Stimulated activated CD4-positive, alpha-beta T cell treated with anti-CD3 and anti-CD28 coated beads, TNF-alpha, amount 100 ng/mL, for 1 hour (primary cell): ENCODE measurements at places on chromosomes 4 and X.

- no peak for DNase-seq
Observed at GRCh38 chr4:166311169-166311568, 438.1 kb downstream of the TLL1 start.

DNA sequence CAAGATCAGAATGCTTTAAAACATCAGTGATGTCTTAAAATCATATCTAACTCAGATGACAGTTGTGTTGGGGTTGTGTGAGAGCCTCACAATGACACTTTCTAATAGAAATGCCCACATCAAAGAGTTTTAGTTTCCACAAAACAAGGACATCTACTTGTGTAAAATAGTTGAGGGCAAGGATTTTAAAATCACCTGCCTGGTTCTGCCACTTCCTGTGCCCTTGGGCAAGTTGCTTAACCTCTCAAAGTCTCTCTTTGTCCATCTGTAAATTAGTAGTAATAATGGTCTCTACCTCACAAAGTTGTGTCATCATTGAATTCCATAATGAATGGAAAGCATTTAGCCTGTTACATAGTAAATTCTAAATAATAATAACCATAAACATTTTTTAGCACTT is 41.9 kb upstream of the RELL1 start:
- no peak for DNase-seq

GRCh38 chrX:143994206-143994605 is 110.3 kb downstream of the UBE2NL start:
- DNase-seq: no peak

DNA sequence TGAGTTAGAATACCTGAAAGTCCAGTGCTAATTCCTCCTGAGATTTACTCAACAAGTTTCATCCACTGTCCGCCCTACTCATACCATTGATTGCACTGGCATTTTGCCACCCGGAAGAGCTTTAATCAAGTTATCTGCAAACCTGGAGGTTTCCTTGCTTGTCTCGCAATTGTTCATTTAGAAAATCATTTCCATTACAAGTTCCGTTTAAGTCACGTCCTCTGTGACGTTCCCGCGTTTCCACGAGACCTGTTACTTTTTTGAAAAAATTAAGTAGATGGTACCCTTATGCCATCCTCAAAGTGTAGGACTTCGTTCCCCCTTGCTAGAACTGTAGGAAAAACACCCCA is 761 bp upstream of the FRYL start:
- DNase-seq: no peak

DNA sequence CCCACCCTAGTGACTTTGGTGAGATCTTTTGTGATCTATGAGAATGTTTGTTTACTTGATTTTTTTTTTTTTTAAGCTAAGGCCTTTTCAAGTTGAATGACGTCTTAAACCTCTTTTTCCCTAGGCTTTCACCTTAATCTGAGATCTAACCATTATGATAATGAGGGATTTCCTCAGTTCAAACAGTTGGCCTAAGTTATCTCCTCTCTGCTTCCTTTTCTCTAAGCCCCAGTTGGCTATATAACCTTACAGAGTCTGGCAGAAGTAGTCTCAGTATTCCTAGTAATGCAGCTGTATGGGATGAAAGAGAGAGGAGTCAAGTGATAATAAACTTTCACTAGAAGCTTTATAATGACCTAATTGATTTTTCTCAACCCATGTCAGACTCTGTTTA is 99.0 kb downstream of the STIM2 start:
- DNase-seq: no peak

DNA sequence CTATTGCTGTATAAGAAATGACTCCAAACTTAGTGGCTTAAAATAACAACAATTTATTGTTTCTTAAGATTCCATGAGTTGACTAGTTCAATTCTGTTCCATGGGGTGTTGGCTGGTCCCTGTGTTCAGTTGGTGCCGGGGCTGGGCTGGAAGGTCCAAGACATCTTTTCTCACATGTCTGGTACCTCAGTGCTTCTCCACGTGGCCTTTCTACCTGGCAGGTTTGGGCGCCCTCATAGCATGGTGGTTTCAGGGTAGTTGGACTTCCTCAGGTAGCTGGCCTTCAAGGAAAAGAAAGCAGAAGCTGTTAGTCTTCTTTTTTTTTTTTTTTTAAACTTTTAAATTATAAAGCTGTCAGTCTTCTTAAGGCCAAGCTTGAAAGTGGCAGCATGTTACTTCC is 104.6 kb upstream of the LIMCH1 start:
- no peak for DNase-seq

DNA sequence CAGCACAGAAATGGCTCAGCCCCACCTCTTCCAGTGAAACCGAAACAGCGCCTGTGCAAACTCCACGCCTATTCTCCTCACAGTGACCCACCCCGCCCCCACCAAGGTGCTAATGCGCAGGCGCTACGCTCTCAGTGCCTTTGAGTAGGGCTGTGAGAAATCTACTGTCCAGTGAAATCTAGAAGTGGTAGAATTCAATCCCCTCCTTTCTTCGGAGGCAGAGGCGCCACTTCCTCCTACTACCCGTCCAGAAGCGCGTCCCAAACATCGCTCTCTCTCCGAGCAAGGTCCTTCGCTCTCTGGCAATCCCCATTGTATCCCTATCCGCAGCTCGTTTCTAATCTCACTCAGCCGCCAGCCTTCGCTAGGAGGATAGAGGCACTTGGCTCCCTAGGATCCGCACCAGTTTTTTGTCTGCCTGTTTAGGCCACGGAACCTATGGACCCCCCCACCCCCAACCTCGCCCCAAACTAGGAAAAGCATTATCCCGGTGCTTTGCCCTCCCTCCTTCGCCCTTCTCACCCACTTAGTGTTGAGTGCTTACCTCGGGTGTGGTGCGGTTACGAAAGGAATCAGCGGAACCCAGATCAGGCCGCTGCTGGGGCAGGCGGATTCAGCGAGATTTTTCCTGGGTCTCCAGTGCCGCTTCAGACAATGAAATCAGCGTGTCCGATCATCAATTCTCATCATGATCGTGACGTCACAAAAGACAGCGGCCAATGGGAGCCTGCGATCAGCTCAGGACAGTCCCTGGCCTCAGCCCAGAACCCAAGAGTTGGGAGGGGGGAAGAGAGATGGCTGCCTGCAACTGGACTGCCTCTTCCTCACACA is at the start of gene HDX:
HDX (minus strand) TSS at position 656 of the 831 bp plus-strand sequence. CDS start 27,056 bp downstream, outside the sequence.
- peak; percentile 12 for DNase-seq

GRCh38 chr4:40395908-40396793 is 61.0 kb downstream of the CHRNA9 start:
- DNase-seq: no peak

GRCh38 chr4:107035819-107036583 is at the start of gene DKK2:
TSS of gene DKK2 (minus strand) at chr4:107036313. CDS start at chr4:107035591, 722 bp downstream.
- no peak for DNase-seq

DNA sequence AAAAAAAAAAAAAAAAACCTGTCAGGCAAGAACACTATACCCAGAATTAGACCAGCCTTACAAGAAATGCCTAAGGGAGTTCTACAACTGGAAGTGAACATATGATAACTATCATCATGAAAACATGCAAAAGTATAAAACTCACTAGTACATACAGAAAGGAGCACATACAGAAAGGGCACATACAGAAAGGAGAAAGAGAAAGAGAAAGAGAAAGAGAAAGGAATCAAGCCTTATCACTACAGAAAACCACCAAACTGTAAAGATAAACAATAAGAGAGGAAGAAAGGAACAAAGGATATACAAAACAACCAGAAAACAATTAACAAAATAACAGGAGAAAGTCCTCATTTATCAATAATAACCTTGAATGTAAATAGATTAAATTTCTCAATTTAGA is 50.4 kb downstream of the PHKA1 start:
- DNase-seq: no peak

DNA sequence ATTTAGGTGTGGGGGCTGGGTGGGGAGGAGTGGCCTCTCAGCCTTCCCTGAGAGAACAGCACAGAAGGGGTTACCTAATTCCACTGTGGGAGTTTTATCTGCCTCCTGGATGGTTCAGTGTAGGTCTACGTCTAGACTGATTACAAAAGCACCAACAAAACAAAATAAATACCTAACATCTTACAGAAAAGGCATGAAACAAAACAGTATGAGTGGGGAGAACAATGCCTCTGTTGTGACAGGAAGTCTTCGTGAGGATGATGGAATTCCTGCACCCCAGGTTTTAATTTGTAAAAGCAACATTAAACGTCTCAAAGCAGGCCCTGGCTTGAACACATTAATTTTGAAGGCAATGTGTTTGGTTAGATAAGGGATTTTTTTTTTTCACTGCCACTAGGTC is 112.1 kb upstream of the GPC4 start:
- DNase-seq: no peak

DNA sequence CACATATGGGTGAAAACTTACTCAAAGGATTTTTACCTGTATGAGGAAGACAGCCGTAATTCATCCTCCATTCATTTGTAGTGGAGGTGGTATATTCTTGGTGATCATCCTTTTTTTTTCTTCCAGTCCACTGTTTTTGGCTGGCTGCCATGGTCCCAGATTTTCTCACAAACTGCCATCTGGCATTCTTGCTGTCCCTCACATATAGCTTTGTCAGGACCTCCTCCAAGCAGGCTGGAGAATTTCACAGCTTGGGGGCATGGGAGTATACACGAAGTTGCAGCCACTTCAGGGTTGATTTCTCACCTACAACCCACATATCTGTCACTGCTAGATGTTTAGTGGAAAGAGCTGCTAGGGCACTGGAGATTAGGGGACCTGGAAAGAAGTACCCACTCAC is 401.0 kb downstream of the IL1RAPL1 start:
- DNase-seq: no peak

GRCh38 chr4:107711831-107712230 is 8.2 kb downstream of the PAPSS1 start:
- no peak for DNase-seq

DNA sequence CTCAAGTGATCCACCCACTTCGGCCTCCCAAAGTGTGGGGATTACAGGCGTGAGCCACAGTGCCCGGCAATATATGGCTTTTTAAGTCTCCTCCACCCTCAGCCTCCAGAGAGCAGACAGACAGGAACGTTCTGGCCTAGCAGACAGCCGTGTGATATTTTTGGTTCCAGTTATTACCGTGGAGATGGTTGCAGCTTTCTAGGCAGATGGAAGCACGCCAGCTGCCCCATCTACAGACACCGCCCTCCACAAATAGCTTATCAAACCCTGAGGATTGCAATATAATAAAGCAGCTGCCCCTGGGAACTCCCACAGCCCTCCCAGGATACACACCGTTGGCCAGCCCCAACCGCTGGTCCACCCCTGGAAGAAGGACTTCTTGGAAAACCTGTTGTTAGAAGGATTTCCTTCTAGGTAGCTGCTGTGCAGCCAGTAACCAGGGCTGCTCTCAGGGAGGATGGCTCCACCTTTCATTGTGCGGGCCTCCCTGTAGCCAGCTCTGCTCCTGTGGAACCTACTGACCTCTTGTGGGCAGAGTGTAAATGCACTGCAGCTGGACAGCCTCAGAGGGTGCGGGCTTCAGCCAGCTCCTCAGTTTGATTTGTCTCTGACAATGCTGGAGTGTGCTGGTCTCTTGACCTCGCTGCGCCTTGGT is 44.0 kb downstream of the SLC25A5 start:
- DNase-seq: no peak

GRCh38 chr4:122701061-122701460 is 31.4 kb upstream of the BBS12 start:
- DNase-seq: no peak

GRCh38 chr4:186190581-186191199 is 677 bp upstream of the CYP4V2 start:
- peak; percentile 18 for DNase-seq

DNA sequence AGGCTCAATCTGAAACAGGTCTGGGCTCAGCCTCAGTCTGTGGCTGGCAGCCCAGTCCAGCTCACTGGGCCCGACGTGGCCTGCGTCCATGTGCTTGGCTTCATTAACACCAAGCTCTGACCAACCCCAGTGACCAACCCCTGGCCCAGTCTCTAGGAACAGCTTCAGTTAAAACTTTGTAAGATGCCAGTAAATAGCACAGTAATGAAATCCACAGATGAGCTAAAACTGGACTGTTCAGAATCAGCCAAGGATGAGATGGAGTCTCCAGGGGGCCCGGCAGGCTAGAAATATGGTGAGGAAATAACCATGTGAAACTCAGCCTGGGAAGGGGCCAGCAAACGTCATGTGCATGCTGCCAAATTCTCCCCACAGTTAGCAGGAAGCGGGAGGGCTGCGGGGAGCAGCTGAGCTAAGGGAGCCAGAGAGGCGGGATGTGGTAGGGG is 37.1 kb upstream of the XPNPEP2 start:
- DNase-seq: no peak

GRCh38 chrX:153596981-153597750 is 1.8 kb downstream of the CCNQ start:
- DNase-seq: no peak

DNA sequence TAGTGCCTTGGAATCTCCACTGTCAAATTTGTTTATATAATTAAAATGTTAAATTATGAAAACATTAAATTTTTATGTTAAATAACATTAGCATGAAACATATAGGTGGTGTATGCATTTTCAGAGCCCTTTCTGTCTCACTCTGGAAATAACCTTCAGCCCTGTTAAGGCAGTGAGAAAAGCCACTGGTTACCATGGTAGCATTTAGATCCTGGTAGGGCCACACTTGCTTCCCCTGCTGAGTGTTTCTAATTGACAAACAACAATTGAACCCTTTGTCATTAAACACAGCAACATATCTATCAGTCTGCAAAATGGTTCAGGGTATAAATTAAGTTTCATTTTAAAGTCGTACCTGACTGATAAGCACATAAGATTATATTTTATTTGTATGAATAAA is 63.5 kb downstream of the PDK3 start:
- DNase-seq: no peak

- no peak for DNase-seq
Observed at GRCh38 chrX:31181377-31182000, 109.6 kb upstream of the FTHL17 start.

GRCh38 chr4:143282211-143282707 is 54.4 kb upstream of the GAB1 start:
- no peak for DNase-seq

GRCh38 chr4:140289486-140289885 is 84.0 kb upstream of the SCOC start:
- DNase-seq: no peak

DNA sequence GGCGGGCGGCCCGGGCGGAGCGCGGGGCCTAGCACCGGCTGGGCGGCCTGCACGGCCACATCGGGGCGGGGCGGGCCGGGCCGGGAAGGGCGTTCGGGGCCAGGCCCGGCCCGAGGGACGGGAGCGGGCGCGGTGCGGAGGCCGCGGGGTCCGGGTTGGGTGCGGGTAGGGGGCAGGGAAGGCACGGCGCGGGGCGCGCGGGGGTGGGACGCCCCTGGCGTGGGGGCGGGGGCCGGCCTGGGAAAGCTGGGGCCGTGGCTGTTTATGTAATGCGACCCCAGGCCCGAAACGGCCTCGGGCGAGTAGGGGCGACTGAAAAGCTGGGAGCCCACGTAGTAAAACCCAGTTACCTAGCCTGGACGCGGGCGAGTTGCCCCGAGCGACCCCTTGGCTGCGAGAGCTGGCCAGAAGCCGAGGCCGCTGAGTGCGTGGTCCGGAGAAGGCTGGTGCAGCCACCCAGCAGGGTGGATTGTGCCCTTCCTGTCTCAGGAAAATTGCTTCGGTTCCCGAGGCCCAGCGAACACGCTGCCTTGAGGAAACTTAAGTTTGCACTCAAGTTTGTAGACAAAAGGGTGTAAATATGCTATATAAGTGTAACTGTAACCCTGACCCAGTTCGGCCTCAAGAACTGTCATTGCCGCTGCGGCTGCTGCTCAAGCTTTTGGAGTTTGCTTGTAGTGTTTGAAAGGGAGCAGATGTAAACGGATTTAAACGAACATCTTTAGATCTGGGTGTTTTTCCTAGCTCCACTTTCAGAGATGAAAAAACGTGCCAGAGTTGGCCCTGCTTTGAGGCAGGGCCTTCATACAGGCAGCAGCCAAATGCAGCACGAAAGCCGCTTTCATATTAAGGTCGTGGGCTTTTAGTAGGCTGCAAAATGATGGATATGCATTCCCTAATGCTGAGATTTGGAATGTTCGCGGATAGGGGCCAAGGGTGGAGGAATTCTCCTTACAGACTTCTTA is 674 bp downstream of the SEC24B start:
- peak; percentile 14 for DNase-seq
